ENCODE measurements at places on chromosomes 2 and 18.

DNA sequence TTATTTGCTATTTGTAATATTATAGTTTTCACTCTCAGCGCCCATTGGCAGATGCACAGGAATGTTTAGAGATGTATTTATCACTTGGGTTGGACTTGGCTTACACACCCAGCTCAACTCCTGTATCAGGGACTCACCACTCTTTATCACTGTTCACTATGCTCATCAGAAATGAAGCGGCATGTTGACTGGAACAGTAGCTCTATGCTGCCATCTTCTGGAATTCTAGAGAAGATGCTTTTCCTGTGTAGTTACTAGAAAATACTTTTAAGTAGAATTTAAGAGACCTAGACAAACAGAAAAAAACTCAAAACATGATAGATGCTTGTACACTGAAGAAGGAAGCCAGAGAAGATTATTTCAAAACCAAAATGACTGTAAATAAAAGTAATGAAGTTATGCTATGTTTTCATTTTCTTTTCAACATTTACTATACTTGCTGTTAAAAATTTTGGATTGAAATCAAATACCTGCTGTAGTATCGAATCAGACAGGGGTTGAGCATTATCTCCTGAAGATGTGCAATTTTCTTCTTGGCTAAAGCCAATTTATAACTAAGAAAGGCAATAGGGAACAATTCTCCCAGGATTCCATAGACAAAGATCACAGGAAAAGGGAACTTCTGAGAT, 47.4 kb upstream of the NXPH2 start:
- DNase-seq: no peak

DNA sequence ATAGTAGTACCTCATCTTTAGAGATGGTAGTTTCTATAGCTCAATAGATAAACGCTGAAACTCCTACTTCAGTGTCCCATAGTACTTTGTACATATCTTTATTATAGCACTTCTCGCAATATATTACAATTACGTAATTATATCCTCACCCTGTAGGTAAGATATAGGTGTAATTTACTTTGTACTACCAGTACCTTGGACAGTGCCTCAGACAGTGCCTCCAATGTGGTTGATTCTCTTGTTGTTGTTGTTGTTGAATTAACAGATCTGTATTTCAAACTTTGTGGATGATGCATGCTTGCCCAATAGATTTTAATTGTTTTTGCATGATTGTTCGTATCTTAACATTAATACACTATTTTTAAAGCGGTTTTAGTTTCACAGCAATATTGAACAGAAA, 188.6 kb downstream of the ARL6IP6 start:
- DNase-seq: no peak

DNA sequence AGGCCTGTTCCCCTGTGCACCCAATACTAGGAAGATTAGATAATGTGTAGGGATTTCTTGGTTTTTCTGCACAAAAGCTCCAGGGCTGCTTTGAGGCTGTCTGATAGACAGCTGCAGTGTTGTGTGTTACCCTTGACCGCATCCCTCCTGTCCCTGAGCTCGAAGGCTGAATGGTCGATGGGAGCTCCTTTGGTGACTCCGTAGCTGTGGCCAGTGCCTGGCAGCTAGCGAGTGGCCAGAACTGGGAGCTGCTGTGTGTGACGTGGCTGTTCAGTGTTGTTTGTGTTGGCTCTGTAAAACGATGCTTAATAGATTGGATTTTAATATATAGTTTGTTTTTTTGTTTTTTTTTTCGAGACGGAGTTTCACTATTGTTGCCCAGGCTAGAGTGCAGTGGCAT, 170.0 kb downstream of the AGAP1 start:
- DNase-seq: peak; percentile 28

GRCh38 chr2:204255071-204255470, 290.2 kb upstream of the PARD3B start:
- no peak for DNase-seq

All from sigmoid colon (tissue), 7 donors.